ENCODE measurements at places on chromosomes 12 and 14.

GRCh38 chr12:82695531-82695930 lies 8.8 kb downstream of the TMTC2 start:
- no peak for DNase-seq

- peak; percentile 27 for DNase-seq
These were observed 261.0 kb downstream of the DACT1 start for GRCh38 chr14:58898655-58899316.

DNA sequence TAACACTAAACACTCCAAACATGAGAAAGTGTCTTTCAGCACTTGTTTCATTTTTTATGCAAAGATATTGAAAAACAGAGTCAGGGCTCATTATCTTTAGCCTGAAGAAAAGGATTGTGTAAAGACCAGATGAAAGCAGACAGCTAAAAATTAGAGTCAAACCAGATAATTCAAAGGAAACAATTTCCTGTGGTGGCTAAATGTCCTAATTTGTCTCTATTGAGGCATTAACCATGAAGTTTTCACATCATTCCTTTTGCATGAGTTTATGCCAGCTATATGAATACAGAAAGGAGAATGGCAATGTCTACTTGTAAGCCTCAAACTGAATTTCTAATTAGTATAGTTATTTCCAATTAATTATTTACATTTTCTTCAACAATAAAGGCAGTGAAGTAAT lies 338.5 kb downstream of the FSCB start:
- DNase-seq = no peak

DNA sequence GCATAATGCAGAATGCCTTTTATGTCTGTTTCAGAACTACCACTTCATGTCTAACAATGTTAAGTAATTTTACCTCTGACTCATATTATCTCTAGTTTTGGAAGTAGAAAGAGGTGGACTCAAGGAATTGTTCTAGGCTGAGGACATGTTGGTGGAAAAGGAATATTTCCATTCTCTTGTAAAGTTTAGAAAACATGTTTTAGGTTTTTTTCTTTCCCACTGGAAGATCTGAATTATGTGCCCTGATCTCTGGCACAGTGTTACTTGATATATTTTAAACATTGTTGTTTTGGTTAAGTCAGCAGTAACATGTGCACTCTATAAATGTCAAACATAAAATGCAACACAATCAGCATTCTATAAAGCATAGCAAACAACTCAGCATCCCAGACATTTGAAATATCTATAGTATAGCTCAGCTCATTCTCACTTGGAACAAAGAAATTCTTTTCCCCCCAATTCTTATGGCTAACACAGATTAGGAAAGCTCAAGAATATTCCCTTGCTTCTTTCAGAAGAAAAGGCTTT lies 202.3 kb downstream of the STXBP6 start:
- no peak for DNase-seq

GRCh38 chr14:61076556-61076955 lies 95.5 kb downstream of the SLC38A6 start:
- no peak for DNase-seq

DNA sequence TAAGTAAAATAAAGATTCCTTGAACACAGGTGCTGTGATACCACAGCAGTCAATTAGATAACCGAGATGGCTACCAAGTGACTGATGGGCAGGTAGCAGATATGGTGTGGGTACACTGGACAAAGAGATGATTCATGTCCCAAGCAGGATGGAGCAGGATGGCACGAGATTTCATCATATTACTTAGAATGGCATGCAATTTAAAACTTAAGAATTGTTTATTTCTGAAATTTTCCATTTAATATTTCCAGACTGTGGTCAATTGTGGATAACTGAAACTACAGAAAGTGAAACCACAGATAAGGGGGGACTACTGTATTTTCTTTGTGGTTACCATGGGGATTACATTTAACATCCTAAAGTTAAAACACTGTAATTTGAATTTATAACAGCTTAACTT lies 7.5 kb upstream of the ZFP36L1 start:
- no peak for DNase-seq

DNA sequence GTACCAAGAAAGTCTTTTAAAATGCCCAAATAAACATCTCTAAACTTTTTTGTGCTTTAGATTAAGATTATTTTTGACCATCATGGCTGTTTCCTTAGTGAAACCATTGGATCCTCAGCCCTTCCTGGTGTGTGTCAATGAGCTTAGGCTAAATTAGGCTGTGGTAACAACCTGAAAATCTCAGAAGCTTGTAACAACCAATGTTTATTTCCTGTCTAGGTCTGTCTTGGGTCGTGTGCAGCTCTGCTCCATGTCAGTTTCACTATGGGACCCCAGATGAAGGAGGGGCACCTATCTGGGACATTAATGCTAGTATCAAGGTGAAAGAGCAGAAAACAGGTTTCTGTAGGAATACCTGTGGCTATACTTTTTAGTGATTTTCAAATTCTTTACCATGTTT lies 49.9 kb downstream of the KCNMB4 start:
- DNase-seq = no peak

- DNase-seq = no peak
These were observed 38.6 kb upstream of the ATF1 start for GRCh38 chr12:50725011-50725942.

GRCh38 chr12:131487388-131488124 lies 223.3 kb upstream of the SFSWAP start:
- no peak for DNase-seq

DNA sequence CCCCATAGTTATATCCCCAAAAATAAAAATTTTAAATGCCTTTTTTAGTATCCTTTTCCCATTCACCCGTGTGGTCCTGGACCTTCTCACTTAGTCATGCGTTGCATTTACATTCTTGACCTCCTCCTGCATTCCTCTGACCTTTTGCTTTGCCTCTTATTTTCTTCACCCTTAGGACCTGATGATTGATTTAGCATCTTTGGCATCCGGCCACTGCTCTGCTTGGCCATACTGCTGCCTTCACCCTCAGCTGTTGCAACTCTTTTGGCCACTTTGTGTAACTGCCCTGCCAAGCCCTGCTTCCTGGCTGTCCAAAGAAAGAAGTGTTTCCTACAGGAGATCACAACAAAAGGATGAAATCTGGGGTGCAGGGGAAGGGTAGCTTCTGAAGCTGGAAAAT lies 48.8 kb upstream of the SLC38A4 start:
- no peak for DNase-seq

GRCh38 chr12:92639017-92639416 lies 63.8 kb upstream of the PLEKHG7 start:
- no peak for DNase-seq

GRCh38 chr14:41662780-41663472 lies 56.2 kb downstream of the LRFN5 start:
- DNase-seq = no peak

GRCh38 chr12:123934016-123934620 lies 38.5 kb downstream of the CCDC92 start:
- DNase-seq = no peak

DNA sequence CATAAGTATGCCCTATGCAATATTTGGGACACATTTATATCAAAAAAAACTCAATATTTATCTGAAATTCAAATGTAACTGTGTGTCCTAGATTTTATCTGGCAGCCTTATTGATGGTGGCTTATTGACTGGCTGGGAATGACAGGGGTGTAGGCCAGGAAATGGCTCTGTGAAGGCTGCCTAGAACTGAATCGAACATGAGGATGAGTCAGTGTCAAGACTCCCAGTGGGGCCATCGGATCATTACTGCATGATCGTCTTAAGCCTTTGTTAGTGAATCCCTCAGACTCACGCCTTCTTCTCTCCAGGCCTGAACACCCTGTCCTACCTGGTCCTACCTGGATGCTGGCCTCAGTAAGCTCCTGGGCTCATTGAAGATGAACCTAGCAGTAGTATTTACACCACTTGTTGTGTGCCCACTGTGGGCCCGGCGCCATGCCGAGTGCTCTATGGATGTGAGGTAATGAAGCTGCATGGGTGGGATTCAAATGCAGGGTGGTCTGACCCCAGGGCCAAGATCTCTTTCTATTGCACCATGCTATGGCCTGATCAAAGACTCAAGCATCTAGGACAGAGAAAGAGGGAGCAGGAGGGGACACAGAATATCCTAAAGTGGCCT lies 21.0 kb upstream of the FAIM2 start:
- no peak for DNase-seq

DNA sequence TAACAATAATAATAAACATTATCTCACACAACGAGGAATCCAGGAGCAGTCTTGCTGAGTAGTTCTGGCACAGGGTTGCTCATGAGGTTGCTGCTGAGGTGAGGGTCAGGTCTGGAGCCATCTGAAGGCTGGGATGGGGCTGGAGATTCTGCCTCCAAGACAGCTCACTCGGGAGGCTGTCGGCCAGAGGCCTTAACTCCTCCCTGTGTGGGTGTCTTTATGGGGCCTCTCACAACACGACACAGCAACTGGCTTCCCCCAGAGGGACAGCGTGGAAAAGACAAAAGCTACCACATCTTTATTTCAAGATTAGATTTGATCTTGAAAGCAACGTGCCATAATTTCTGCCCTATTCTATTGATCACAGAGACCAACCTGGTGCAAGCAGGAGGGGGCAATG lies 7.2 kb upstream of the CD4 start:
- DNase-seq = no peak

GRCh38 chr12:51390891-51391282 lies 319 bp downstream of the GALNT6 start:
- DNase-seq = no peak

GRCh38 chr12:12440784-12441428 lies 84.0 kb downstream of the BORCS5 start:
- DNase-seq = no peak

DNA sequence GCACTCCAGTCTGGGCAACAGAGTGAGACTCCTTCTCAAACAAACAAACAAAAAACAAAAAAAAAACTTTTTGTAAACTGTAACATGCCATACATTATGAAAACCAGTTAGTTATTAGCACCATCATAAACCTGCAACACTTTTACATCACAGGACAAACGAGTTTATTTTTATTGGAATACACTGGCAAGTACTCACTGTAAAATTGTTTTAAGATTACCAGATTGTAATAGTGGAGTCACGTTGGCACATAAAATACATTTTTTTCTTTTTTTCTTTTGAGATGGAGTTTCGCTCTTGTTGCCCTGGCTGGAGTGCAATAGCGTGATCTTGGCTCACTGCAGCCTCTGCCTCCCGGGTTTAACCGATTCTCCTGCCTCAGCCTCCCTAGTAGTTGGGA lies 15.7 kb downstream of the FKBP3 start:
- no peak for DNase-seq

DNA sequence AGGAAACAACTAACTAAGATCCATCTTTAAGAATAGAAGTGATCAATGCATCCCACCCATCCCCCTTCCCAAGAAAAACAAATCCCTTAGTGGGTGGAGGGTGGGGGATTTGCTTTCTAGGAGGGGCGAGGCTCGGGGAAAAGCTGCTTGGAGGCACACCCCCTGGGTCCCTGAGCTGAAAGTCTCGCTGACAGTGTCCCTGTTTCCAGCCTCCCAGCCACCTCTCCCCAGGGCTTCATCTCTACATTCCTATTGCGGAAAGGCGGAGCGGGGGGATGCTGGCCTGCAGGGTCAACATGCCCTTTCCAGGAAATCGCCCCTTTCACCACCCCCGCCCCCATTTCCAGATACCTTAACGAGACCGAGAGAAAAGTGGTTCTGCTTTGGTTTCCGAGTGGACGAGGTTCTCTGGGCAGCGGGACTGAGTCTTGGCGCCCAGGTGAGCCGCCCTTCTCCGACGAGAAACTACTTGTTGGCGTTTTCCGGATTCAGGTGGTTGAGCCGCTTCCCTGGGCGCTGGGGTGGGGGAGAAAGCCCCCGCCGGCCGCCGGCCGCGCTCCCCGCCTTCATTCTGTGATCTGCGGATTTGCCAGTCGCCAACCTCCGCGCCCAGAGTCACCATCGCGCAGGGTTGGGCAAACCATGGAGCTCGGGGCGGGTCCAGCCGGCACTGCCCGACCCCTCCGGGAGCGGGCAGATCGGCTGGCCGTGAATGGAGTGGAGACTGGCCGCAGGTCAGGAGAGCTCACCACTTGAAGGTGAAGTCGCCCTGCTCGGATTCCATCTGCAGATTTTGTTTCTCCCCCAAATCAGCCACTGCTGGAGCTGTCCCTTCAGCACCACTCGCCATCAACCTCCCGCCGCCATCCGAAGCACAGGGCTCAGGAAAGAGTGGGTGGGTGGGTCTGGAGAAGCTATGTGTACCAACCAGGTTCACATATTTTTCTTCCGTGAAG lies 505 bp downstream of the KCNC2 start:
- DNase-seq = peak; percentile 31

DNA sequence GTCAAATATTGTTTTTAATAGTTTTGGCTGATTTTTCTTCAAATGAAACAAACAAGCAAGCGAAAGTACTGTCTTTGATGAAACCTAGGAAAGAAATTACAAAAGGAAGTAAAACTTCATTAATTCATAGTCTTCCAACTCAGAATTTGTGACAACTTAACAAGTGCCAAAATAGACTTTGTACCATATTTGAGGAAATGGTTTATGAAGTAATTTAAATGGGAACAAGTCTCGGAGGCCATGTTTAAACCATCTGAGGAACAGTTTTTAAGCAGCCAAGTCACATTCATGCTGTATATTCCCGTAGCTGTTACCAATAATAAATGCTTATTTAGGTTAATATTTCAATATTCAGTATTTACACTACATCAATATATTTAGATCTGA lies 745 bp upstream of the ARHGDIB start:
- DNase-seq = no peak

DNA sequence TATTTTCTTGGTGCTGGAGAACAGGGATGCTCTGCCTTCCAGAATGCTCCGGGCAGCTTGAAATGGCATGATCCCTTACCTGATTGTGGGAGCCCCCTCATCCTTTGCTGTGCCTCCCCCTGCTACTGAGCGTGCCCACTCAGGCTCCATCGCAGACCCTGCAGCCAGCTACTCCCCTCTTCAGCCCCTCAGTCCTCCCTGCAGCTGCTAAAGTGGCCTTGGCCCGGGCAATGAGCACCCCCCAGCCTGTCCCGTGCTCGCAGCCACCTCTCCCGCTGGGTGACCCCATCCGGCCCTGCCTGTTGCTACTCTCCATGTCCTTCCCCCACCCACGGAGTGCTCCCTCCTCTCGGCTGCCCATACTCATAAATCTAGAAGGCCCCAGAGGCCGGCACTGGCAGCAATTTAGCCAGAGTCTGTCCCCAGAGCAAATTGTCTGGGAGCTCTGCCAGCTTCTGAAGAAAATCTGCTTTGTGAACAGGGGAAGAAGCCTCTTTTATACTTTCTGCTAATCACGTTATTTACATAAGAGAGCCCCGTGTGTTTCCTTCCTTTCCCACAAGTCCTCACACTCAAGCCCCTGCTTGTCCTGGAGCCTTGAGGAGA lies 143.7 kb upstream of the FRMD6 start:
- DNase-seq = no peak
